ENCODE measurements at places on chromosomes 1 and 21.
A peak's percentile ranks its signal among the peaks of the same experiment; 100 is the strongest.

DNA sequence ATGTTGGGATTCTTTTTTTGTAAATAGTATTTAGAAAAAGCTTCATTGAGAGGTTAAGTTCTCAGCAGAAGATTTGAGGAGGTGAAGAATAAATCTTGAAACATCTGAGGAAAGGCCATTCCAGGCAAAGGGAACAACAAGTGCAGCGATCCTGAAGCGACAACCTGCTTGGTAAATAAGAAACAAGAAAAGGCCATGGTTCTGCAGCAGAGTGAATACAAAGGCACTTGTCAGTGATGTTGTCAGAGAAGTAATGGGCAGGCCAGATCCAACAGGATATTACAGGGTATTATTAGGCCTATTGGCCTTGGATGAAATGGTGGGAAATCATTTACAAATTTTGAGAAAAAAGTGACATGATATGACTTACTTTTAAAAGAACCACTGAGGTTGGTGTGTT, 960.0 kb downstream of the PLA2G4A start:
- no peak for DNase-seq

DNA sequence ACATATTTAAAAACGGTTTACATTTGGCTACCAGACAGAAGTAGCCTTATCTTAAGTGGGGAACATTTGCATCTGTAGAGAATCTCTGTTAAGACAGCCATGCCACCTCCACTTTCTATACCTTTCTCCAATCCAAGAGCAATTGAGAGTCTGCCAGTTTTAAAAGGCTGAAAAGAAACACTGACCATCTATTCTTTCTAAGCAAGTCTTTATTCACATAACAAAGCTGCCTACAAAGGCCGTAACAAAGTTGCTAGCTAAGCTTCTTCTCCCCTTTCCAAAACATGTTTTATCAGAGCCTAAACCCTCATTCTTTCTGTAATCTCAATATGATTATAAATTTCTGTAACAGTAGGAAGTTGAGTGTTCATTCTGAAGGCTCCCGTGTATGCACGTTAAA, 1078.3 kb downstream of the NCAM2 start:
- no peak for DNase-seq

DNA sequence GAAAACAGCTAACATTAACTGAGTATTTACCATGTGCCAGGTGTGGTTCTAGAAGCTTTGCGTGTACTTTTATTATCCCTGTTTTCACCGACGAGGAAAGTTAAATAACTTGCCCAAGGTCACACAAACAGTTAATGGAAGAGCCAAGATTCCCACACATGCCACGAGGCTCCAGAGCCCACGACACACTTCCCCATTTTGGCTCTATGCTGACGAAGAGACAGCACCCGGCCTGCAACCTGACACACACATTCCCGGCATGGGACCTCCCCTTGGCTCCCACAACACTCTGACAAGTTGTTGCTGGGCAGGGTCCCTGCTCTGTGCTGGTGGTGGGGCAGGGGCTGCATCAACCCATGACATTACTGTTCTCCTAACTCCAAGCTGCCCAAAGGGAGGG, 52.8 kb downstream of the RAP1GAP start:
- DNase-seq, result no peak

- DNase-seq, result no peak
Observed at GRCh38 chr1:10065344-10065685, 32.6 kb downstream of the UBE4B start.

GRCh38 chr1:22579541-22580155, 16.4 kb downstream of the EPHA8 start:
- no peak for DNase-seq

DNA sequence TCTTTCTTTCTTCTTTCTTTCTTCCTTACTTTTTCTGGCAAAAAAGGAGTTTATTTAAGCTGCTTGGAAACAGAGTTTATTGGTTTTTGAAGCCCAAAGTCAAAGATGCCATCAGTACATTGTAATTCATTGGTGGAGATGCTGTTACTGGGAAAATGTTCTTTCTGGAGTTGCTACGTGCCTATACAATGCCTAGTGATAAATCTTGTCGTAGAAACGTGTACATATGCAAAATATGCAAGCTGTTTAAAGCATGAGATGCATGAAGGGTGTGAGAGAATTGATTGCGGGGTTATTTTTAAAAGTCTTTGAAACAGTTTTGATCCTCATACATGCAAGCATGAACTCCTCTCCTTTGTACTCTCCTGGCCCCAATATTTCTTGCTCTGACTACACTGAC, 1060.6 kb upstream of the NCAM2 start:
- no peak for DNase-seq

GRCh38 chr1:40257688-40258444, at the start of gene ZMPSTE24:
TSS of gene ZMPSTE24 (plus strand) at chr1:40258236. CDS start at chr1:40258272, 36 bp downstream.
- DNase-seq, result peak; percentile 79

DNA sequence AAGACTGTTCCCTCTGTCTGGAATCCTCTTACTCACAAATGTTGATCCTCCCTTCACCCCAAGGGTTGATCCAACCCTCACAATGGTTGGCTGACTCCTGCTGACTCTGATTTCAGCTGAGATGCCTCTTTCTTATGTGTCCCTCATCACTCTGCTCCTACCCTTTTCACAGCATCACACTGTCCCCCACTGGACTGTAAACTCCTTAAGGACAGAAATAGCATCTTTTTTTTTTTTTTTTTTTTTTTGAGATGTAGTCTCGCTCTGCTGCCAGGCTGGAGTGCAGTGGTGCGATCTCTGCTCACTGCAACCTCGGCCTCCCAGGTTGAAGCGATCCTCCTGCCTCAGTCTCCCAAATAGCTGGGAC, 97.9 kb upstream of the SYT6 start:
- no peak for DNase-seq

DNA sequence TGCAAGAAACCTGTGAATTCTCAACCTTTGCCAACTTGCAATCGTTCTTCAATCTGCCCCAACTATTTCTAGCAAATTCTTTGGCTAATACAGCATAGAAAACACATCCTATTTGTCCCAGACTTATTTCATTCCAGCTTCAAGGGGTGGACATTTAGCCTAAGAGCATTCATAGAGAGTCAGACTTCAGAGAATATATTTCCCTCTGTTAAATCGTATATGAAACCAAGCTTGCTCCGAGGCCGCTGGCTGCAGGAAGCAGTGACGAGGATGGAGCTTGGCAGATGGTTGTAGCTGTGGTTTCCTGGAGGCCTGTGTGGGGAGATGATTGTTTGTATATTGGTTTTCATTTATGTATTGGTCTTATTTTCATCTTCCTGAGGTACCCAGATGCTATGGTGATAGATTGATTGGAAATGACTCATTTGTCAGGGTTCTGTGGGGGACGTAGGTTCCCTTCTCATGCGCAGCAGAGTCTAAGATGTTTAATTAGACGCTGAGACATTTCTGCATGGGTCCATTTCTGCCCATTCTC, 26.1 kb downstream of the MAN1C1 start:
- DNase-seq, result no peak

GRCh38 chr21:41289431-41289830, 27.2 kb upstream of the FAM3B start:
- DNase-seq, result no peak

DNA sequence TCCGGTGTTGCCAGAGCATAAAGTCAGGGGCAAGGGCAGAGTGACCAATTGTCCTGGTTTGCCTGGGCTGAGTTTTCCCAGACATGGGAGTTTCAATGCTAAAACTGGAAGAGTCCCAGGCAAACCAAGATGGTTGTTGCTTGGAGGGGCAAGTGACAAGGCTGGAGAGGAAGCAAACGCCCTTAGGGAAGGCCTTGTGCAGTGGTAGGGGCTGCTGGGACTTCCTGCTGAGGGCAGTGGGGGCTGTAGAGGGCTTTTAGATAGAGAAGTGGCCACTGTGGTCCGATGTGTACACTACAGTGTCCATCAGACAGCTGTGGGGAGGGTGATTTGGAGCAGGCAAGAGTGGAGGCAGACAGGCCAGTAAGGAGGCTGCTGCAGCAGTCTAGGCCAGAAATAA, 7.0 kb upstream of the CELA2A start:
- no peak for DNase-seq

- DNase-seq, result no peak
Observed at GRCh38 chr1:184002071-184002470, 35.5 kb downstream of the COLGALT2 start.

DNA sequence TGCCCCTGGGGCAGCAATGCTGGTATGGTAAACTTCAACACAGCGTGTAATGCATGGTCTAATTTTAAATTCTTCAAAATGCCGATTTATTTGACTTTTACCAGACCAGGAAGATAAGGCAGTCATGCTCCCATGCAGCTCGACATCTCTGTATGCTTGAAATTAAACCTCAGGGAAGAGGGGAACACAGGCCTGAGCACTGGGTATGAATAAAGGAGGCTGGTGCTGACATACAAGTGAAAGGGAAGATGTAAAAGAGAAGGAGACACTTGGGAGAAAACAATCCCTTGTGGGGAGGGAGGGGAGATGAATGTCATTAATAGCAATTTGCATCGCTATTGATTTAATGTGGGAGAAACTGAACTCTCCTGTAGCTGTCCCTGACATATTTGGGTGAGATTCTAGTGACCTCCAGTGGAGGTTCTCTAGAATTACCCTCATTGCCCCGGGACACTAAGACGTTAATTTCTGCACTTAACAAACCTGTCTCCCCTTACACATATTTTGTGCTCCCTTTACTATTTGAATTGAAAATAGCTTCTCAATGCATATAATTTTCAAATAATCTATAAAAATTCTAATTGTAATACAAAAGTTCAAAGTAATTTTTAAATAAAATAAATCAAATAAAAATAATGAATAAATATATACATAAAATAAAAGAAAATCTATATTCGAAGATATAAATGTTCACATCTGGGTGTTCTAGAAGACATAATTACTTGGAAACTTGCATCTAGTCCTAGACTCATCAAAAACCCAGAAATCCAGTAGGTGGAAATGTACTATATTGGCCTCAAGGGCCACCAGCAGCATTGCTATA, 283.1 kb downstream of the LMX1A start:
- no peak for DNase-seq

DNA sequence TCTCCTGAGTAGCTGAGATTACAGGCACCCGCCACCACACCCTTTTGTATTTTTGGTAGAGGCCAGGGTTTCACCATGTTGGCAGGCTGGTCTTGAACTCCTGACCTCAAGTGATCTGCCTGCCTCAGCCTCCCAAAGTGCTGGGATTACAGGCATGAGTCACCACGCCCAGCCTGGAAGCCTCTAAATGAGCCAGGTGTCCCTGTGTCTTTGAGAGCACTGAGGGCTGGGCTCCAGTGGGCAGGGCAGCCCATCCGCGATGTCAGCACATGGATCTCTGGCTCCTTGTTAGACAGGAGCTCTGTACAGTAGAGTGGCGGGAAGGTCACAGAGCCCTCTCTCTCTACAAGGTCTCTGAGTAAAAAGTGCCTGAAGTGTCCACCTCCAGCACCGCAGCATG, 124.3 kb downstream of the PGBD5 start:
- no peak for DNase-seq

GRCh38 chr1:54791880-54792522, 9.1 kb downstream of the TTC22 start:
- DNase-seq, result no peak

DNA sequence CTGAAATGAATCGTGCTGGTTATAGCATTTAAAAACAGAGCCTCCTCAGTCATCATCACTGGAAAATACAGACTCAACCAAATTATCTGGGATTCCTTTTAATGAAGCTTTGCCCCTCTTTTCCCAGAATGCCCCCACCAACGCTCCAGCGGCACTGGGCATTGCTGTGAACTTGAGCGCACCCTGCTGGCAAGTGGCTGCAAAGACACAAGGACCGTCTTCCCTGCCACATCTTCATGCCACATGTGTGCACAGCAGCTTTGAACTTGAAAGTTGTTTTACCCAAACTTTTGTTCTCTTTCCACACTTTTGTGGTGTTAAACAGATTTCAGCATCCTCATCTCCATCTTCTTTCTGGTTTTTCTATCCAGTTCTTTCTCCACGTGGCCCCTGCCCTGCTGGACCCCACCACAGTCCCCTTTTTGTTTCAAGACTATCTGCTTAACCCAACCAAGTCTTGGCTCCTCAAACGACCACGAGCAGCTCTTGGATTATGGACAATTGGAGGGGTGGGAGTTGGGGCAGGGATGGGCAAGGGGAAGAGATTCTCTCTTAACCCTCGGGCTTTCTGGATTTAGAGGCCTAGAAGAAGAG, 12.8 kb upstream of the LMX1A start:
- no peak for DNase-seq
